ENCODE measurements at places on chromosomes 11 and 22. TPM values are rescaled to one million over a fixed set of nuclear protein-coding genes. Genes with fewer than 3 reads are reported as not detected.

GRCh38 chr11:44593251-44593650, 27.8 kb downstream of the CD82 start:
- DNase-seq, result no peak

DNA sequence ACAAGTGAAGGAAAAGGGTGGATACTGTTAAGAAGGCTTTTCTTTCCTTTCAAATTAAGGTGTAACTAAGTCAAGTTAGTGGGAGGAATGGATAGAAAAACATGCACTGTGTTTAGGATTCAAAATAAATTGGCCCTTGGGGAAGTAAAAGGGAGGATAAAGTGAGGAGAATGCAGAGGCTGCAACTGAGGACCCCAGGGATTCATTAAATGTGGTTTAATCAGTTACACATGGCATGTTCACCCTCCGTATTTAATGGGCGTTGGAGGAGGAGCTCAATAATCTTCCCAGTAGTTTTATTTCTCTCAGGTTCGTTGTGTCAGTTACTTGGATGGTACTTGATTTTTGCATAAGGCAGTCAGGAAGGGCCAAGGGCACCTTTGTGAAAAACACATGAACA, 966.3 kb downstream of the JRKL start:
- DNase-seq, result no peak

Gene PRAME
- total RNA-seq, result 3.7 TPM

- no peak for DNase-seq
Measured at GRCh38 chr11:74474316-74474715, 7.0 kb upstream of the KCNE3 start.

- no peak for DNase-seq
Measured at GRCh38 chr11:119806064-119806915, 77.3 kb upstream of the NECTIN1 start.

Gene LGALS12
- total RNA-seq, result not detected

Gene NPAS4
- not detected for total RNA-seq

Measured in kidney epithelial cell (primary cell).